G401 (cell line): ENCODE measurements at places on chromosomes 5 and 9. TPM values are rescaled to one million over a fixed set of nuclear protein-coding genes. Genes with fewer than 3 reads are reported as not detected.
A peak's percentile ranks its signal among the peaks of the same experiment; 100 is the strongest.

Gene DPP7
- 1.2 and 3.0 TPM in 2 replicates for total RNA-seq

DNA sequence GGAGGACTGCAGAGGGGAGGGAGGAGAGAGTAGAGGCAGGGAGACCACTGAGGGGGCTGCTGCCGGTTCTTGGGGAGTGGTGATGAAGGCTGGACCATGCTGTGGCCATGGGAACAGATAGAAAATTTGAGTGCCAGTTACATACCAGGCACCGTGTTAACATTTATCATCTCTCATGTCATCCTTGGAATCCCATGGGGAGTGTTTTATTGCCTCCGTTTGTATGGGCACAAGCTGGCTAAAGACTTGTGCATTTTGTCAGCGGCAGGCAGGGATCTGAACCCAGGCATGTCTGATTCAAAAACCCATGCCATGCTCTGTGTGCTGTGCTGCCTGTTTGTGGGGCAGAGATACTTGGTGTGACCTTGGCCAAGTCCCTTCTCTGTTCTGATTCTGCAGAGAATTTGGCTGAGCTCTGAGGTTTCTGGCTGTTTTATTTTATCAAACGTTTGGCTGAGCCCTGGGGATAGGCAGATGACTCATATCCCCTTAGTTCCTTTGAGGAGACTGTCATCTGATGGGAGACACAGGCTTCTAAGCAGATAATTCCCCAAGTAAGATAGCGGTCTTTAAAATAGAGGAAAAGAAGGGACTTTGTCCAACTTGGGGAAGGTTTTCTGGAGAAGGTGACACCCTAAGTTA is 22.2 kb downstream of the COL27A1 start:
- DNase-seq: no peak

- no peak for DNase-seq
Observed at GRCh38 chr5:164958688-164959087, 1453.3 kb downstream of the MAT2B start.

Gene FREM1
- total RNA-seq: 0.07 and 0.37 TPM in 2 replicates

GRCh38 chr9:122403381-122404000 is 32.7 kb downstream of the PTGS1 start:
- DNase-seq: no peak

DNA sequence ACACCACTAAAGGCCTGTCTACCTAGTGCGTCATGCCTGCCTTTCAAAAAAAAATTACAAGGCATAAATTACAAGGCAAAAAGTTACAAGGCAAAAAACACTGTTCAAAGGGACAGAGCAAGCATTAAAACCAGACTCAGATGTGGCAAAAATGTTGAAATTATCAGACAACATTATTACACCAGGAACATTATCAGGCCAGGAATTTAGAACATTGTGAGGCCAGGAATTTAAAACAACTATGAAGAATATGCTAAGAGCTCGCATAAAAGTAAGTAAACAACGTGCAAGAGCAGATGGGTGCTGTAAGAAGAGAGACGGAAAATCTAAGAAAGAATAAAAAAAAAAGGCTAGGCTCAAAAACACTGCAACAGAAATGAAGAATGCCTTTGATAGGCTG is 18.2 kb upstream of the MLANA start:
- DNase-seq: no peak

GRCh38 chr5:160359242-160359641 is 11.2 kb downstream of the C1QTNF2 start:
- no peak for DNase-seq

DNA sequence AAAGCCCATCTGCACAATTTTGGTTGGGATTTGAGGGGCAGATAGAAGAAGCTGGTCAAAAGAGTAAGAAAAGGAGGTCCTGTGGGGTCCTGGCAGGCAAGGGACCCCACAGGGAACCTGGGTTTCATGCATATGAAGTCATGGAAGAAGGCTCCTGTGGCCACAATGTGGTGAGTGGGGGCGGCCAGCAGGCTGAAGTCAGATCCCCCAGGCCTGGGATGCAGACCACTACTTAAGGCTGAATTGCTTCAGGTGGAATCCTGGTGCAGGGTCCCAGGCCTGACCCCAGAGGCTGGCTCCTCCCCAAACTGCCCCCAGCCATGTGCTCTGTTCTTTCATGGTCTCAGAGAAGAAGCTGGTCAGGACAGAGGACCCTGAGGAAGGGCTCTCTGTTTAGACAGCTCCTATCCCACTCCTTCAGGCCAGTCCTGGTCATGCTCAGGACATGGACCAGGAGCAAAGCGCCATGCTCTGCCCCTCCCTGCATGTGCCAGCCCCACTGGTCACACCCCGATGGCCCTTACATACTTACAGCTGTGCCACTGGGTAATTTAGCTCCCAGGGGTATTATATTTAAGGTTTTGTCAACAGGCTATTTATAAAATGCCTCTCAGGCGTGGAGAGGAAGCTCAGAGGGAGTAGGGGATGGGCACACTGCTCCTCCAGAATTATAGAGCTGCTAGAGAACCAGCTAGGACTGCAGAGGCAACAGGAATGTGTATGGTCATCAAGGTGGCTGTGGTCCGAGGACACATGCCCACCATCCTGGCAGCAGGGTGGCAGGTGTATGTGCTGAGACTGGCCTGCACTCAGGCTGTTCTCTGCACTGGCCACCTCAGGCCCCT is 33.4 kb downstream of the C5orf15 start:
- no peak for DNase-seq

DNA sequence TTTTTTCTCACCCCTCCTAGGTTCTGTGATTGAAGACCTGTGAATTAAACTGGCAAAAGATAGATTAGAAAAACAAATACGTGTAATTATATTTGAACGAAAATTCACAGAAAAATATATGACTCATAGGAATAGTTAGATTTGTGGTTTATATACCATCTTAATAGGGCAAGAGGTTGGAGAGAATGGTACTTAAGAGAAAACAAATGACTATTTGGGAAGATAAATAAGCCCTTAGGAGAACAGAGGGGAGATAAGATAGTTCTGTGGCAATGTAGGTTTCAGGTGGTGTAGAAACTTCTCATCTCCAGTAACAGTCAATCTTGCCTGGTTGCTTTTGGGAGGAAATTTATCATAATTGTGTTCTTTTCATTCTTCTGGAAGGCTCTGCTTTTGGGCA is 122.0 kb downstream of the PRDM9 start:
- no peak for DNase-seq

Gene ALDH1A1
- total RNA-seq: not detected in 2 replicates

DNA sequence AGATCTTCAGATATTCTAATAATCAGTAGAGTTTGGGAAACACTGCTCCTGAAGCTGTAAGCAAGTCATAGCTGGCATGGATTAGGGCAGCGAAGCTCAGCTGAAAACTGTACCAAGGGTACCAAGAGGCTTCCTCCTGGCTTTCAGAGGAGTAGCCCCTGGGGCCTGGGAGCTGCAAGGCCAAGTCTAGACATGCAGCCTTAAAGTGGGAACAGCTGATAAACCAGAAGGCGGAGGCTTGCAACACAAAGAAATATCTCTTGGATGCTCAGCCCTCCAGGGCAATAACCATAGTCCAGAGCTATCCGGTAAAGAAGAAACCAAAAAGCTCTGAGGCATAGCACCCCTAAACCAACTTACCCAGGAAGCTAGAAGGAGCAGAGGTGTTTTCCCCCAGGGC is 51.5 kb downstream of the MRPS30 start:
- DNase-seq: no peak

Gene ROPN1L
- 4.0 TPM in 1 of 2 replicates, not detected in the other for total RNA-seq

GRCh38 chr9:18707489-18708205 is 233.7 kb downstream of the ADAMTSL1 start:
- no peak for DNase-seq

- no peak for DNase-seq
Observed at GRCh38 chr5:135304352-135305221, 94.4 kb downstream of the MACROH2A1 start.

Gene MRPS2
- total RNA-seq: 32.7 and 53.5 TPM in 2 replicates

GRCh38 chr5:169296419-169297143 is 4.4 kb downstream of the SLIT3 start:
- DNase-seq: no peak

GRCh38 chr5:148913985-148914431 is 87.6 kb downstream of the ADRB2 start:
- DNase-seq: no peak

Gene CDKN2A
- 8.4 and 14.6 TPM in 2 replicates for total RNA-seq

- DNase-seq: no peak
Observed at GRCh38 chr9:25613709-25614108, 64.5 kb downstream of the TUSC1 start.

Gene LAMC3
- 1.8 and 3.3 TPM in 2 replicates for total RNA-seq

GRCh38 chr5:56212130-56212879 is 20.8 kb downstream of the ANKRD55 start:
- DNase-seq: no peak

Gene ISL1
- total RNA-seq: not detected in 2 replicates

GRCh38 chr5:131163276-131164119 is 1.6 kb downstream of the HINT1 start:
- DNase-seq: no peak

Gene CDH12
- total RNA-seq: not detected in 2 replicates

- no peak for DNase-seq
Observed at GRCh38 chr9:3777137-3777536, 251.3 kb upstream of the RFX3 start.

Gene ACOT12
- not detected in 2 replicates for total RNA-seq

Gene CTNNA1
- 186 and 229 TPM in 2 replicates for total RNA-seq

Gene SAXO1
- total RNA-seq: not detected in 2 replicates

- DNase-seq: peak; percentile 61
Observed at GRCh38 chr9:79129865-79130480, 441.8 kb upstream of the TLE4 start.

DNA sequence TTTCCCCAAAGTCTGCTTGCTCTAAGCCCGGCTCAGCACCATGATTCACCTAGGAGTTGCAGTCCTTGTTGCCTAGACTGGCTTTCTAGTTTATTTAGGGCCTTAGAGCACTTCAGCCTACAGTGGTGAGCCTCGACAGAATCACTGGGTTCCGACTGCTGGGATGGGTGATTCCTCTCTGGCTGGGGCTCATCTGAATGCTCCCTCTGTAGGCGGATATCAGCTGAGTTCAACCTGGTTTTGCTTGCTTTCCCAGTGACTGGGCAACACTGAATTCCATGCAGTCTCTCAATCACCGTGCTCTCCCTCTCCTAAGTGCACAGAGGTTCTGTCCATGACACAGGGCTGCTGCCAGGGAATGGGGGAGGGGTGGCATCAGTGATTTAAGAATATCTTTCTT is 54.1 kb downstream of the OSMR start:
- DNase-seq: no peak

DNA sequence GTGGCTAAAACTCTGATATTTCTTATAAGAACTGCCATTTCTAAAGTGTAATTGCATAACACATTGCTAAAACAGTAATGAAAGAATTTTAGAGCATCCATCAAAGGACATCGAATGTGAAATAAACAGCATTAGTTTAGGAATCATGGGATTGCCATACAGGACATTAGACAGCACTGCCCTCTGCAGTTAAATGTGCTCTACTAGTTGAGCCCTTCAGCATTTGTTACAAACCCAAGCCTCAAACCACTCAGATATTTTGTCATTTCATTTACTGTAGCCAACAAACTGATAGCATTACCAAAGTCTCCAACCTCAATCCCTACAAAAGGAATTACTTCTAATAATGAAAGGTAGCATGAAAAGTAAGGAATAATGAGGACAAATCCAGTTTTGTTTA is 116.8 kb upstream of the COX7C start:
- DNase-seq: no peak

Gene PIP5KL1
- 0.68 and 23.4 TPM in 2 replicates for total RNA-seq

- no peak for DNase-seq
Observed at GRCh38 chr5:4990462-4990861, 149.7 kb upstream of the ADAMTS16 start.

DNA sequence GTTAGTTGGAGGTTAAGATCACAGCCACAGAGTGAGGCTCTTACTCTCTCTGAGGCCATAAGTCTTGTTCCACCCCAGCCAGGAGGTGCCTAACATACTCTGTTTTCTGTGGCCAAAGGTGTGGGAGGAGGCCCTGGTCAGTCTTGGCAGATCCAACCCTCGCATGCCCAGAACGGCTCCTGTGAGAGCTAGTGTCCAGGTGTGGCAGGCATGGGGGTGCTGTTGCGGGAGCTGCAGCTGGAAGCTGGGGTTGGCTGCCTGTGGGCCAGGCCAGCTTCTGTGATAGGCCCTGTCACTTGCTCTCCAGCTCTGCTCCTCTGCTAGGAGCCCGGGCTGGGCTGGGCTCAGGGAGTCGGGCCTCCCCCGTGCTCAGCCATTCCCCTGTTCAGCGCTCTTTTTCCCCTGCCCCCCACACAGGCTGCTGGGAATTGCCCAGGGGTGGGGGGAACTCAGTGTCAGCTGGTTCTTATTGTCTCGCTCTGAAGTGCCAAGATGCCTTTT is 31.6 kb downstream of the IER5L start:
- DNase-seq: no peak

Gene MAP1B
- total RNA-seq: 11.3 and 21.9 TPM in 2 replicates
